Left lung (tissue), 14 donors: ENCODE measurements at places on chromosomes 2 and 18. TPM values are rescaled to one million over a fixed set of nuclear protein-coding genes. Genes with fewer than 3 reads are reported as not detected.

PDCD1 gene
- 1.1 TPM for total RNA-seq

DYNAP gene
- not detected for total RNA-seq

NDUFAF7 gene
- 17.4 TPM for total RNA-seq

ICA1L gene
- 2.7 TPM for total RNA-seq

TMEM198 gene
- total RNA-seq = 2.9 TPM

PJVK gene
- total RNA-seq = 2.0 TPM

SOX11 gene
- 0.23 TPM for total RNA-seq

TFCP2L1 gene
- 32.5 TPM for total RNA-seq

RNF152 gene
- 11.0 TPM for total RNA-seq

CAPN14 gene
- total RNA-seq = 0.23 TPM

SRD5A2 gene
- total RNA-seq = 0.99 TPM

CCDC178 gene
- not detected for total RNA-seq

MTCL1 gene
- 7.3 TPM for total RNA-seq

DSG4 gene
- not detected for total RNA-seq

MROH2A gene
- not detected for total RNA-seq

CYP27A1 gene
- total RNA-seq = 95.9 TPM

MFSD2B gene
- 0.31 TPM for total RNA-seq

EMILIN2 gene
- 56.2 TPM for total RNA-seq

GALR1 gene
- not detected for total RNA-seq

NDC80 gene
- total RNA-seq = 1.7 TPM

SCYGR4 gene
- total RNA-seq = not detected

POTEJ gene
- not detected for total RNA-seq

IL37 gene
- total RNA-seq = not detected

ALPI gene
- not detected for total RNA-seq

RUFY4 gene
- not detected for total RNA-seq

BUB1 gene
- 7.1 TPM for total RNA-seq

TLX2 gene
- total RNA-seq = not detected

DOK6 gene
- total RNA-seq = 5.3 TPM

PLGLB1 gene
- total RNA-seq = 1.3 TPM

ARPC2 gene
- total RNA-seq = 452 TPM
